ENCODE measurements at places on chromosomes 5 and 9. TPM values are rescaled to one million over a fixed set of nuclear protein-coding genes. Genes with fewer than 3 reads are reported as not detected.
A peak's percentile ranks its signal among the peaks of the same experiment; 100 is the strongest.

The SLC9A3 gene
- 1.8 TPM for total RNA-seq

DNA sequence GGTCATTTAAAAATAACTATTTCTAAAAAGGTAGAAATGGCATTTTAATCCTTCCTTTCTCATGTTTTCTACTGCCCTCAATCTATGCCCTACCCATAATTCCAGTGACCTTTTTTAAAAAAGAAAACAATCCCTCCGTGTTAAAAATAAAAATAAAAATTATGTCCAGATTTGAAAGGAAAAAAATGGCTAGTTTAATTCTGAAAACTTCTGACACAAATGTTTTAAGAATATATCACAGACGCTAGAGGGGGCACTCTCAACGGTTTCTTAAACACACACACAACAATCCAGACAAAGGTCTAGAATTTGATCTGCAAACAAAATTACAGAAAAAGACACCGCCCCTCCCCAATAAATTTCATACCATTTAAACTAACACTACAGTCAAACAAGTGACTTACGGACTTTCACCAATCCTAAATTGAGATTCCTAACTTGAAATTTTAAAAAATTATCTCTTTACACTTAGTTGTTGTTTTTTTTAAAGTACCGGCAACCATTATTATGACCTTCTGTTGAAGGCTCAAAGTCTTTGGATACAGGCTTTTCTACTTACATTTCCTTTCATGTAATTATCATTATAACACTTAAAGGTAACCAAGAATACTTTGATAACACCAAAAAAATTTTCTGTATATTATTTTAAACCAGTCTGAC is 38.2 kb downstream of the CLINT1 start:
- peak; percentile 76 for DNase-seq

The GLDC gene
- total RNA-seq = 0.65 TPM

- DNase-seq = peak; percentile 29
Observed at GRCh38 chr9:80707120-80707519, 982.2 kb downstream of the TLE1 start.

The ZDHHC11 gene
- 0.36 TPM for total RNA-seq

Measured in fibroblast of the aortic adventitia (primary cell).